Activated CD8-positive, alpha-beta memory T cell treated with anti-CD3 and anti-CD28 coated beads for 4 hours (primary cell): ENCODE measurements at places on chromosomes 12 and 14.

- no peak for DNase-seq
These were observed 213.0 kb downstream of the ADAMTS20 start for GRCh38 chr12:43338848-43339526.

DNA sequence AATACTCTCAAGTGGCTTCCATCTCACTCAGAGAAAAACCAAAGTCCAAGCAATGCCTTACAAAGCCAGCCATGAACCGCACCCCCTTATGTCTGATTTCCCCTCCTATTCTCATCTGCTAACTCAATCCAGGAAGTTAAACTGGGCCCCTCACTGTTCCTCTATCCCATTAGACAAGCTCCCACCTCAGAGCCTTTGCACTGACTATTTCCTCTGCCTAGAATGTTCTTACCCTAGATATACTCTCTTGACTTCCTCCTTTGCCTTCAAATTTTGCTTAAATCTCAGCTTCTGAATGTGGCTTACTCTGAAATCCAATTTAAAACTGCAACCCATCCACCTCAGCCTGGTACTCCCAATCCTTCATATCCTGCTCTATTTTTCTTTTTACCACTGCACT, 257.0 kb upstream of the USP15 start:
- DNase-seq: no peak

DNA sequence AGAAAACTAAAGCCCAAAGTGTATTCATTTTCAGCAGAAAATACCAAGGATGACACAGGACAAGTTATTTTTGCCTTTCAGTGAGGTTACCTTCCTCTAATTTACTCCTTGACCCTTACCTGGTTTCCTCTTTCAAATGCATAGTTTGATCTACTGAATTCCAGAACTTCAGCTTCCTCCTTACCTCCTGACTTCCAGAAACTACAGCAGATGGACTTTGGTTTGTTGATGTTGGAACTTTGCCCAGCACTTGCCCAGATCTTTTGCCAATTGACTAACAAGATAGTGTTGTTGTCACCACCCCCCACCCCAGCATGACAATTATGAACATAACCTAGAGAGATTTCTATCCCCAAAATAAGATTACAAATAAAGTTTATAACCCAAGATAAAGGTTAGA, 63.2 kb downstream of the NAV3 start:
- no peak for DNase-seq

GRCh38 chr14:57091030-57091608, 177.6 kb downstream of the EXOC5 start:
- no peak for DNase-seq

DNA sequence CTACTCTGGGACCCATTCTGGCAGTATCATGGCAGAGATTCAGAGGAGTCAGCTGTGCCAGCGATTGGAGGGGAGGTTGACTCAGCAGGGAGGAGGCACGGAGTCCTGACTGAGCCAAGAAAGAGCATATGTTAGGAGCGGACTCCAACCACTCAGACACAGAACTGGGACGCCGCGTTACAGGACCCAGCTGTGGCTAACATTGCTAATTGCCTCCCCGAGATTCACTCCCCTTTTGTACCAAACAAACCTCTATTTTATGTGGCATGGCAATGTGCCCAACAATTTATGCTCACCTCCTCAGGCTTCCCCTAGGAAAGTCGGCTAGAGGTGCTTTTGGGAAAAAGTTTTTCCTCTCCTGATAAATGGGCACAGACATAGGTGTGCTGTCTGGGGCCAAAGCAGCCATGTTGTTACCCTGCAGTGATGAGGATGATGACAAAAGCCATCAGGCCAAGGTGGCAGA, 15.2 kb upstream of the CLIP1 start:
- DNase-seq: no peak

- no peak for DNase-seq
These were observed 198.9 kb upstream of the SFSWAP start for GRCh38 chr12:131511803-131512561.

DNA sequence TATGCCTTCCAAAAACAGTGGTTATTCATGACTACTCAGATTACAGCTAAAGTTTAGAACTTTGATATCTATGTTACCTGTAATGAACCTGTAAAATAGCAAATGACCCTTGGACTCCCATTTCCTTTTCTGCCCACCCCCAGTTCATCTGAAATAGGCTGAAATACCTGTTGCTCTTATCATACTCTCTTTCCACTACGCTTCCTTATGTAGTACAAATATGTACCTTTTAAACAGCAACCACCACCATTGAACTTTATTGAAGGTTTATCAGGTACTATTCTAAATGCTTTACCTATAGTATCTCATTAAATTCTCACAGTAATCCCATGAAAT, 239.7 kb downstream of the SSPN start:
- DNase-seq: no peak

DNA sequence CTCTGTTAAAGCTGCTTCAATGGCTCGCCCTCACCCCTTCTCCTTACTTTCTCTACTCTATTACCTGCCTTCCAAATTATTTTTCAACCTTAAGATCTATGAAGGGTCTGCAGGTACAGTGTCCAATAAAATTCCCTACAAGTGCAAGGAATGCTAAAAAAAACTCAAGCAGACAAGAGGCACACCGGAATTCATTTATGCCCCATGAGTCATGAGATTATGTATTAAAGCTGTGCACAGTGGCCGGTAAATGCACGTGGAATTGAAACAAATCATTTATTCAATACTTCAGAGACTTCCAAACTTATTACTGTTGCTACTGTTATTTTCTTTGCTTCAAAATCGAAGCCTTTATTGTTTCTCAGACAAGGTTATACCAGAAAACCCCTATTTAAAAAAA, 68.4 kb downstream of the ST8SIA1 start:
- DNase-seq: no peak

- no peak for DNase-seq
These were observed 58.4 kb downstream of the LLPH start for GRCh38 chr12:66072135-66072534.

- no peak for DNase-seq
These were observed 109.0 kb upstream of the SLC35F4 start for GRCh38 chr14:57974896-57975295.

DNA sequence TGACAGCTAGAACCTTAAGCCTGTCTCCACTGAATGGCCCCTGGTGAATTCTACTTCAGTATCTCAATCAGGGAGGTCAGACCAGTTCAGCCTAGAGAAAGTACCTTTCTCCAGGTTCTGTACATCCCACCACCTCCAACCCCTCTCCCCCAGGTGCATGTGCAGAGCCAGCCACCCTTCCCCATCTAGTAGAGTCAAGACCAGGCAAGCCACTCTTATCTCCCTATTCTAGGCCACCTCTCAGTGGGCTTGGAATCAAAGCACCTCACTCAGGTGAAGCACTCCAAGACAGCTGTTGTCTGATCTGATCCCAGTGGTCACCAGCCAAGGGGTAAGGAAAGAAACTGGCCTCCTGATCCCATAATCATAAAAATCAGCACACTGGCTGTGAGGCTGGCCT, 340.9 kb downstream of the BCL11B start:
- DNase-seq: no peak
